ENCODE measurements at places on chromosomes 4 and X.

- H3K36me3 ChIP-seq = no peaks in the 10 kb centered on the region
- H3K4me3 ChIP-seq = no peak overlapping the region
- no peak for DNase-seq
- no peaks in the 10 kb centered on the region for H3K27me3 ChIP-seq
- no peaks in the 10 kb centered on the region for H3K4me1 ChIP-seq
Observed at GRCh38 chr4:91935217-91935616, 368.5 kb upstream of the GRID2 start.

- no peak overlapping the region for H3K27ac ChIP-seq
- no peaks in the 10 kb centered on the region for H3K4me1 ChIP-seq
- H3K27me3 ChIP-seq = no peaks in the 10 kb centered on the region
Observed at GRCh38 chrX:150768580-150769190, 75.5 kb downstream of the MTMR1 start.

- H3K36me3 ChIP-seq = no peaks in the 10 kb centered on the region
- H3K4me1 ChIP-seq = peaks cover 16% of the 10 kb centered on the region
- H3K27ac ChIP-seq = no peak overlapping the region
- DNase-seq = no peak
- H3K27me3 ChIP-seq = no peaks in the 10 kb centered on the region
Observed at GRCh38 chrX:153587342-153587741, 11.6 kb downstream of the CCNQ start.

- H3K4me1 ChIP-seq = no peaks in the 10 kb centered on the region
- H3K4me3 ChIP-seq = no peak overlapping the region
- H3K36me3 ChIP-seq = peaks cover 9% of the 10 kb centered on the region
- no peak for DNase-seq
- H3K27ac ChIP-seq = no peak overlapping the region
- no peaks in the 10 kb centered on the region for H3K27me3 ChIP-seq
Observed at GRCh38 chr4:185379326-185380295, 16.1 kb downstream of the LRP2BP start.

GRCh38 chrX:45513042-45513441, 312.4 kb upstream of the DIPK2B start:
- no peak for DNase-seq
- no peaks in the 10 kb centered on the region for H3K36me3 ChIP-seq
- no peaks in the 10 kb centered on the region for H3K27me3 ChIP-seq
- no peak overlapping the region for H3K27ac ChIP-seq
- no peak overlapping the region for H3K4me3 ChIP-seq
- no peaks in the 10 kb centered on the region for H3K4me1 ChIP-seq

GRCh38 chr4:46329118-46329976, 60.6 kb downstream of the GABRA2 start:
- H3K27ac ChIP-seq = no peak overlapping the region
- H3K4me1 ChIP-seq = no peaks in the 10 kb centered on the region

DNA sequence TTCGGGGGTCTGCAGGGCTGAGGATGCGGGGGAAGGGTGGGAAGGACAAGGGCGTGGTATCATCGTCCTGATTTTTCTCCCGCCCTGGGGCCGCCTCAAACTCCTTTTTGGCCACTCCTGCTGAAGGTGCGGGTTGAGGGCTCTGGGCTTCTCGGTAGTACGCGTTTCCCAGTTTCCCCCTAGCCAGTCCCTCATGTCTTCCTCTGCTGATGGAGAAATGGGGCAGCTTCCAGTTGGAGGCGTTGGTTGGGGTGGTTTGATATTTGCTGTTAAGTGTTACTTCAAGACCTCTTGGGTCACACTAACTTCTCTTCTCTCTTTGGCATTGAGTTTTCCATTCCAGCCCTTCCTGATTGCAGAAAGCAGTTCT, 482 bp downstream of the GSTCD start:
- H3K36me3 ChIP-seq = peaks cover 18% of the 10 kb centered on the region
- peak; percentile 69 for DNase-seq
- no peak overlapping the region for H3K27ac ChIP-seq
- H3K27me3 ChIP-seq = no peaks in the 10 kb centered on the region
- H3K4me3 ChIP-seq = peak overlapping the region; percentile 93

- H3K4me1 ChIP-seq = no peaks in the 10 kb centered on the region
- no peak for DNase-seq
- no peak overlapping the region for H3K4me3 ChIP-seq
- no peaks in the 10 kb centered on the region for H3K27me3 ChIP-seq
Observed at GRCh38 chr4:22531311-22532019, 15.6 kb upstream of the ADGRA3 start.

DNA sequence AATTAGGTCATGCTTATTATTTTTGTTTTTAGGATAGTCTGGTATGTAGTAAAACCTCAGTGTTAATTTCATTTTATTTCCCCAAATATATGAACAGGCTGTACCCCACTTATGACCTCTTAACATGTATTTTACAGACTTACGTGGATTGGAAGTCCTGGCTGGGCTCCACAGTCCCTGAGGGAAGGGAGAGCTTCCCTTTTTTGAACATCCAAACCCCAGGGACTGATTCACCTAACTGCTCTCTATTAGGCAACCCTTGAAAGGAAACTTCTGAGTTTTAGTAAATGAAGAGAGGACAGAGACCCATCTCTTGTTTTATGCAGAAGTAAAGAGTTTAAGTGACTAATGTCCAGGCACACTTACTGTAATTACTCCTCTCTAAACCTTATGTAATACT, 233.1 kb upstream of the SPRY1 start:
- H3K36me3 ChIP-seq = no peaks in the 10 kb centered on the region
- no peak for DNase-seq
- no peaks in the 10 kb centered on the region for H3K27me3 ChIP-seq
- no peak overlapping the region for H3K27ac ChIP-seq
- no peak overlapping the region for H3K4me3 ChIP-seq
- H3K4me1 ChIP-seq = no peaks in the 10 kb centered on the region

DNA sequence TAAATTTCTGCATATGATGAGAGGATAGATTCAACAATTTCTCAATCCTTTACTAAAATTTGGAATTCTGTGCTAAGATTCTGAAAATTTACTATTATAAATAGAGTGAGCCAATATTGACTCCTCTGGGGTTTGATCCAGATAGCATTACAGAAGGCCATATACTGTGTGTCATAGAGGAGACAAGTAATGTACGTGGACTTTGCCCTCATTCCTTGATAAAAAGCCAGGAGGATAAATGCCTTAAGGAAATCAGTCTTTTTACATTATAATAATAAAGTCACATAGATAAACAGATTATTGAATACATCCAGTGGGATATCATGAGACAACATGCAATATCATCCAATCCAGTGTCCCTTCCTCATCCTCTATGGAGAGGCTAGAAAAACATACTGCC, 188.0 kb upstream of the HDX start:
- no peaks in the 10 kb centered on the region for H3K27me3 ChIP-seq
- no peaks in the 10 kb centered on the region for H3K4me1 ChIP-seq
- H3K27ac ChIP-seq = no peak overlapping the region
- no peak overlapping the region for H3K4me3 ChIP-seq

- H3K4me3 ChIP-seq = no peak overlapping the region
- peak overlapping the region; percentile 69 for H3K27ac ChIP-seq
- H3K4me1 ChIP-seq = peaks cover 9% of the 10 kb centered on the region
- no peaks in the 10 kb centered on the region for H3K36me3 ChIP-seq
- peak; percentile 60 for DNase-seq
- no peaks in the 10 kb centered on the region for H3K27me3 ChIP-seq
Observed at GRCh38 chrX:26511589-26512363, 295.8 kb downstream of the MAGEB5 start.

- no peaks in the 10 kb centered on the region for H3K27me3 ChIP-seq
- DNase-seq = no peak
- H3K27ac ChIP-seq = no peak overlapping the region
Observed at GRCh38 chr4:11748164-11748872, 319.6 kb upstream of the HS3ST1 start.

DNA sequence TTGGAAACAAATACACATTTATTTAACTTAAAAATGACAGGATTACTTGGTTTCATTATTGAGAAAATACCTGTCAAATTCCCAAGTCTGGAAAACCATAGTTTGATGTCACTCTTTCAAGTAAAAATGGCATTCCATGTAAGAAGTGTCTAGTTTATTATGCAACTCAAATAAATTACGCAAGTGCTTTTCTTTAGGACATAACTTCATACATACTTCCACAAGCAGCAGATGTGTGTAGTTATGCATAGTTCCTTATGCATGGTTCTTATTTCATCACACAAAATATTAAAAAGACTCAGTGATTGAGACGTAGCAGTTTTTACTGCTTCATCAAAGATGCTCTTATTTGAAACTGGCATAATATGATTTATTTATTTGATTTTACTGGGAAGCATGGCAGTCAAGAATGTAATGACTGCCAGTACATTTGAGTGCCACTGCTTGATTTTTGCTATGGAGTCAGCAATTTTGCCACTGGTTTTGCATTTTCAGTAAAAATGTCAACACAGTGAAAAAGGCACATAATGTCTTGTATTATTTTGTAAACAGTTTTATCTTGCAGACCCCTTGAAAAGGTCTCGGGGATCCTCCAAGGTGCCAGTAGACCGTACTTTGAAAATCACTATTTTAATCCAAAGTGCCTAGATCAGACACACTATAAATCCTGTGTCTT, 62.1 kb downstream of the CLCN3 start:
- DNase-seq = no peak
- peaks cover 2% of the 10 kb centered on the region for H3K4me1 ChIP-seq
- H3K27me3 ChIP-seq = no peaks in the 10 kb centered on the region
- no peak overlapping the region for H3K27ac ChIP-seq
- 0 out of 2 replicates have a peak, but pooled peaks cover 3% of the 10 kb centered on the region for H3K36me3 ChIP-seq
